ENCODE measurements at places on chromosomes 2 and 18.

DNA sequence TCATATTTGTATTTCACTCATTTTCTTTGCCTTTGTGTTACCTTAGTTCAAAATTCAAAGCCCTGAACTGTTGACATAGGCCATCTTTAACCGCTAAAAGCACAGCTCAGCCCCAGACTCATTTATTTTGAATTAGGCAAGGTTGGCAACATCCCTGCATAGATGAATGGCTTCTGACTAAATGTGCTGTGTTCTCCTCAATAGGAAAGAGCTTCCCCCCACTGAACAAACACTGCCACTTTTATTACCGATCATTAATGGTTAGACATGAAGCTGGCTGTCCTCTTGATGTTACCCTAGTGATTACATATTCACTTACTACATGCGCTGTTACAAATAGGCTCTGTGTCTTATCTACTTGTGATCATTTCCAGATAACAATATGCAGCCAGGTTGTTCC lies 170.7 kb downstream of the ADCYAP1 start:
- DNase-seq, result no peak

DNA sequence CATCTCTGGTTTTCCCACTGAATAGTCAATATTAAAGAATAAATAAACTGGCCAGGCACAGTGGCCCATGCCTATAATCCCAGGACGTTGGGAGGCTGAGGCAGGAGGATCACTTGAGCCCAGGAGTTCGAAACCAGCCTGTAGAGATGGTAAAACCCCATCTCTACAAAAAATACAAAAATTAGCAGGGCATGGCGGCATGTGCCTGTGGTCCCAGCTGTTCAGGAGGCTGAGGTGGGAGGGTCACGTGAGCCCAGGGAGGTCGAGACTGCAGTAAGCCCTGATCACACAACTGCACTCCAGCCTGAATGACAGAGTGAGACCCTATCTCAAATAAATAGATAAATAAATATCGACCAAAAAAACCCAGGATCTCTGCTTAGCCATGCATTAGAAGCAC lies 50.2 kb upstream of the BIN1 start:
- no peak for DNase-seq

- no peak for DNase-seq
These were observed 56.8 kb downstream of the AGFG1 start for GRCh38 chr2:227528803-227529202.

DNA sequence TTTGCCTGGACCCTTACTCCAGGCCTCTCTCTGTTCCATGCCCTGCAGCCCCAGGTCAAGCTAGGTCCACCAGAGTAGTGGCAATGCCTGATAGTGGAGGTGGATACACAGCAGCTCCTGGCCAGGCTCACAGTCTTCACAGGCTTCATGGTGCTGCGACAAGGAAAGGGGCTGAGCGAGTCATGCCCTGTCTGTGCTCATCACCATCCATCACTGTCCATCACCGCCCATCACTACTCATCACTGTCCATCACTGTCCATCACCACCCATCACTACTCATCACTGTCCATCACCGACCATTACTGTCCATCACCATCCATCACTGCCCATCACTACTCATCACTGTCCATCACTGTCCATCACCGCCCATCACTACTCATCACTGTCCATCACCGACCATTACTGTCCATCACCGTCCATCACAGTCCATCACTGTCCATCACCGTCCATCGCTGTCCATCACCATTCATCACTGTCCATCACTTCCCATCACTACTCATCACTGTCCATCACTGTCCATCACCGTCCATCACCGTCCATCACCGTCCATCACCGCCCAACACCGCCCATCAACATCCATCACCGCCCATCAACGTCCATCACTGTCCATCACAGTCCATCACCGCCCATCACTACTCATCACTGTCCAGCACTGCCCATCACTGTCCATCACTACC lies 57.1 kb upstream of the OTOS start:
- no peak for DNase-seq

DNA sequence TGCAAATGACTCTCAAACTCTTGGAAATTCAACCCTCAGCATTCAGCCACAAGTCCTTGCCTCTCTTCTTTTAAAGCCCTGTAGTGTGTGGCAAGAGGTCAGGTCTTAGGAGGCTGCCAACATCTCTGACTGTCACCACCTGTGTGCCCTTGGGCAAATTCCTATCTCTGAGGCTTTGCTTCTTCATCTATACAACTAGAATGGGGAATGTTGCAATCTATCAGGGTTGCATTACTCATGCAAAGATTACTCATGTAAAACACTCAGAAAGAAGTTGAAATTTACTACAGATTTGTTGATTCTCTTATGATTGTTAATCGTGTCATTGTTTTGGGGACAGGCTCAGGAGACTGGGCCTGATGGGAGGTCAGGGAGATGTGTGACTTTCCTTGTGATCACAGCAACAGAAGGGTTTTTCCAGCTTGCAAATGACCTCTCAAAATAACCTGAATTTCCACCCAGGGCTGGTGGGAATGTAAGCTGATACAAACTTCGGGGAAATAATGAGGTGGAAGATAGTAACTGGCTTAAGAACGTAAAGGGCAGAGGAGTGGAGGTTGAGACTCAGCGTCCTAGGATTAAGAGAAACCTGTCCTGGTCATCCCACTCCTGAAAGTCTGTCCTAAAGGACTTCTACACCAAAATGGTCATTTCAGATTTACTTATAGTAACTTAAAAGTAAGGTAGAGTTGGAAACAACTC lies 32.1 kb upstream of the SIGLEC15 start:
- DNase-seq, result peak; percentile 88

DNA sequence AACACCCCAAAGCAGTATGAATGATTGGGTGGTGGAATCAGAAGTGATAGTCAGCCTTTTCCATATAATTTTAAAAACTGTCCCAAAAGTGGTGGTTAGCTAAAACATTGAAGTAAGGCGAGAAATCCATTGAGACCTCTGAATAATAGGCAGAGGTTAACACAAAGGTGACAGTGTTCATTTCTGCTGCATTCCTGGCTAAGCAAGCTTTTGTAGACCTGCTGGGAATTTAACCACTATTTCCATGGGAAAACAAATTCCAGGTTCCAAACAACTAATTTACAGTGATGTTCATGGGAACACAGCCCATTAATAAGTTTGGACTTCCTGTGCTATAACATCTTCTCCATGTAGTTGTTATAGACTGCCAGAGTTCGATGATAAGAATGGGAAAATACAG lies 6.3 kb upstream of the INO80D start:
- DNase-seq, result no peak

- no peak for DNase-seq
These were observed 74.7 kb downstream of the KCTD1 start for GRCh38 chr18:26473672-26474071.

DNA sequence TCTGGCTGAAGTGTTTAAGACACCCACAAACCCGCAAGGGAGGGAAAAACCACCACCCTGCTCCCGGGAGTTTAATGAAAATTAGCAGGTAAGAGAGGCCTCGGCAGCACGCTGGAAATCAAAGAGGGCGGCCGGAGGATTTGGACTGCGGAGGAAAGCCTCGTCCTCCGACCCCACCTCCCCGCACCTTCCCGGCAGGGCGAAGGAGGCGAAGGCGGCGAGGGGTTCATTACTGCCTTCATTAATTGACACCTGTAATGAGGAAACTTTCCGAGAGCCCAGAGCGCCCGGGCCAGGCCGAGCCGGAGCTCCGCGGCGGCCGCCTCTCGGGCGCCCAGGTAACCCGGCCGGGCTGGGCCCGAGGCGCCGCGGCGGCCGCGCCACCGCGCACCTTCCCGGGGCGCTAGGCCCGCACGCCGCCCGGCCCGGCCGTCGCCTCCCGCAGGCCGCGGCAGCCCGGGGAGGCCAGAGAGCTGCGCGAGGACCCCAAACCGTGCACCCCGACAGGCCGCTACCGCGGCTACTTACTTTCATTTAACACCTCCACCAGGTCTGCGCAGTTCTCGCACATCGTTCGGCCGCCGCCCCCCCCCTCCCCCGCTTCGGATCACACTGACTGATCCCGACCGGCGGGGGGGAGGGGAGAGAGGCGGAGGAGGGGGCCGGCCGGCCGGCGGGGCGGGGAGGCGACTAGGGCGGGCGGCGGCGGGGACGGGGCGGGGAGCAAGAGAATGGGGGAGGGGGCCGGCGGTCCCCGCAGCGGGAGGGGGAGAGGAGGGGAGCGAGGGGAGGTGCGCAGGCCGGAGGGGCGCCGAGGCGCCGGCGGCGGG lies 550 bp downstream of the USP34 start:
- no peak for DNase-seq

DNA sequence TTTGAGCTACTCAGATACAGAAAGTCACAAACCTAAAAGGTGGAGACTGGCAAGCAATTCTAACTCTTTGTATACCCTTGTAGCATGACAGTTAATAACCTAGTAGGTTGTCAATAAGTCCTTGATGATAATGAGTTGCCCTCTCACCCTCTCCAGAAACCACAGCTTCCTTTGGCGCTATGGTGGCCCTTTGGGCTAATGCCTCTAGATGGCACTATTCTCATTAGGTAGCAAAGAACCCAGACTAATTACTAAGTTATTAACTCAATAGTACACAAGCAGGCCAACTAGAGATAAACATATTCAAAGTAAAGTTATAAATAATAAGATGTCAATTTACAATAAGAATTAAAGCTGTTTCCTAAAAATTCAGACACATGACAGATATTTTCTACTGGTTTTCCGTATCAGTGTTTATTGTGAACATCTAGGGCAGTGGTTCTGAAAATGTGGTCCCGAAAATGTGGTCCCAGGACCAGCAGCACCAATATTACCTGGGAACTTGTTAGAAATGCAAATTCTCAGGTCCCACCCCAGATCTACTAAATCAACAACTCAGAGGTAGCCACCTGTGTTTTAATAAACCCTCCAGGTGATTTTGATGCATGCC lies 41.1 kb downstream of the LDAH start:
- DNase-seq, result peak; percentile 40

DNA sequence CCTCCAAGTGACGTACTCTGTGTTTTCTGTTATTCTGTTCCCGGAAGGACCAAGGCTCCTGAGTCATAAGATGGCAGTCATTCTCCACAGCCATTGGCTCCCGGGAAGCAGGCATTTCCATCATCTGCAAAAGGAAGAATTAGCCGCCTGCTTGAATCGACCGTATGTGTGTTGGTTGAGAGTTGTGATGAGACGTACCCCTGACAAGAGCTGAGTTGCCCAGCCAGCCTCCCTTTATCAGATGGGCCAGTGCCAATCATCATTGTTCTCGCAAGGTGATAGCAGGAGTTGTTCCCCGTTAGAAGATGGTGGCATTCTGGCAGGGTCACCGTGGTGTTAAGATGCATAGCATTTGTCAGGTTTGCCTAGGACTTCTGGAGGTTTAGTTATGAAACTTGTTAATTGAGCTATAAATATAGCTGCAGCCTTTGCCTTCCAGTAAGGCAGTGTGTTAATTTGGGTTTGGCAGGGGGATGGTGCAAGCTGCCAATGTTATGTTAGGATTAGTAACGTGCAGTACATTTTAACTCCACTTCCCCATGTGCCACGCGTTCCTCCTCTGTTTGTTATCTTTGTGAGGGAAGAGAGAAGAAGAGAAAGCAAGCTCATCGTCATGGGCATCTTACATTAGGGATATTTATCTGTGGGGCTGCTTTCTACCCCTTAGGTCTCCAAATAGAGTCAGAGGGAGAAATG lies 652.7 kb upstream of the FANCL start:
- DNase-seq, result no peak

- no peak for DNase-seq
These were observed 622 bp downstream of the RAB12 start for GRCh38 chr18:8609659-8610458.

DNA sequence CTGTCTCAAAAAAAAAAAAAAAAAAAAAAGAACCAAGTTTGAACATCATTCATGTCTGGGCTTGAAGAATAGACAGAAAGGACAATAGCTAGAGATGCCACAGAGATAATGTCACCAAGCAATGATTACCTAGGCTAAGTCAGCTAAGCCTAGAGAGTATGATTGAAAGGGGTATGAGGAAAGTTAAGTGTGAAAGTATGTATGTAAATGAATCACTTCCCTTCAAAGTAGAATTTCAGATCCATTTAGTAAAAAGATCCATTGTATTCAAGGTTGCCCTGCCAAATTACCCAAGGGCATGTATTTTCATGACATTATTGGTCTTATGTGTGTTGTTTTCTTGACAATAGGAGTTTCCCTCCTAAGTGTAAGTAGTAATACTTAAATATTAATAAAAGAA lies 34.1 kb upstream of the SLC39A10 start:
- DNase-seq, result no peak

DNA sequence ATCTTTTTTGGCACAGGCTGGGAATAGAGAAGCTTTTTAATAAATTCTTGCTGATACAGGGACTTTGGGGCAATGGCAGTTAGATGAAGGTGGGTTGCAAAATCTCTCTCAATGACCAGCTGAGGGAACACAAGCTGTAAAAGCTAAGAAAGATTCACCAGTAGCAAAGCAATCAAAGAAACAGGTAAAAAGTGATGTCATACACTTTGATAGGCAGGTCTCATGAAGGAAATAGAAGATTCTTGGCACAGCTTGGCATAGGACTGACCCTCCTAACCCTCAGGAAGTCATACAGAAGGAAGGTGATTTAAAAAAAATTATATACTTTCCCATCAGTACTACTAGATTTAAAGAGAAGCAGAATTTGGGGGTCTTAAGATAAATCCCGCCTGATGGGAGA lies 263.6 kb downstream of the LPIN1 start:
- DNase-seq, result no peak

DNA sequence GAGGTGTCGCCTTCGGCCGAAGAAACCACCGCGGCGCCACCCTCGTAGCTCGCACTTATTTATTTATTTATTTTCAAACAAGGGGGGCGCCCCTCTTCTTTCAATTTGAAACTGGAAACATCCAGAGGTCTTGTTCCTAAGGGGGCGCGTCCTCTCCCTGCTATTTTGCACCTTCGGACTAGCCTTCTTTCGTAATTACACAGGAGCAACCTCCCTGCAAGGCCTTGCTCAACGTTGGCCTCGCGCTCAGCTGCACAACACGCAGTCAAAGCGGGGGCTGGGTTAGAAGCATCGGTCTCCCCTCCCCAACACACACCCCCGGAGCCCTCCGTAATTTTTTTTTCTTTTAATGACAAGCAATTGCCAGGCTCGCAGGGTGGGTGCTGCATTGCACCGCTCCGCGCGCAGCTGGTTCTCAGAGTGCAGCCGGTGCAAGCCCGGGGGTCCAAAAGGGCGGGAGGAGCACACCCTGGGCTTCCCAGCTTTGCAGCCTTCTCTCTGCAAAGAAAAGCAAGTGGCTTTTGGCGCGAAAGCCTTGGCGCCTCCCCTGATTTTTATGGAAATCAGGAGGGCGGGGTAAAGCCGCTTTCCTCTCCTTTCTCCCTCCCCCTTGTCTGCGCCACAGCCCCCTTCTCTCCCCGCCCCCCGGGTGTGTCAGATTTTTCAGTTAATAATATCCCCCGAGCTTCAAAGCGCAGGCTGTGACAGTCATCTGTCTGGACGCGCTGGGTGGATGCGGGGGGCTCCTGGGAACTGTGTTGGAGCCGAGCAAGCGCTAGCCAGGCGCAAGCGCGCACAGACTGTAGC lies at the start of gene MYCN:
Gene MYCN (plus strand): TSS at position 697 of the 807 bp plus-strand sequence. CDS start 1,515 bp downstream, outside the sequence.
- DNase-seq, result peak; percentile 15

Measured in amniotic epithelial cell (primary cell).